ENCODE measurements at places on chromosomes 6 and 20.
A peak's percentile ranks its signal among the peaks of the same experiment; 100 is the strongest.

DNA sequence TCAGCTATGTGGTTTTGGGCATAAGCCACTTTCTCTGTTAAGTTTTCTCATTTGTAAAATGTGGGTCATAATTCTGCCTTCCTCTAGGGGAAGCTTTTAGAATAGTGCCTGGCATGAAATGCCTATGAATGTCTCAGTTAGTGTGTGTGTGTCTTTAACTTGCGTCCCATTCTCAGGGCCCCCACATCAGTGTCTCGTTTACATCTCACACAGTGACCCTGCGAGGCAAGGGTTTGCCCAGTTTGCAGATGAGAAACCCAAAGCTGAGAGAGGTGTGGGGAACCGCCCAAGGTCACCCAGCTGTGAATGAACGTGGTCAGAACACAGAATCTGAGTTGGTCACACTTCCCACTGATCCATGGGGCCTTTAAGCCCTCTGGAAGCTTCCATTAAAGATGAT is 14.1 kb downstream of the DYNLRB1 start:
- no peak for DNase-seq

GRCh38 chr6:42783177-42783875 is 1.5 kb downstream of the BICRAL start:
- peak; percentile 79 for DNase-seq

DNA sequence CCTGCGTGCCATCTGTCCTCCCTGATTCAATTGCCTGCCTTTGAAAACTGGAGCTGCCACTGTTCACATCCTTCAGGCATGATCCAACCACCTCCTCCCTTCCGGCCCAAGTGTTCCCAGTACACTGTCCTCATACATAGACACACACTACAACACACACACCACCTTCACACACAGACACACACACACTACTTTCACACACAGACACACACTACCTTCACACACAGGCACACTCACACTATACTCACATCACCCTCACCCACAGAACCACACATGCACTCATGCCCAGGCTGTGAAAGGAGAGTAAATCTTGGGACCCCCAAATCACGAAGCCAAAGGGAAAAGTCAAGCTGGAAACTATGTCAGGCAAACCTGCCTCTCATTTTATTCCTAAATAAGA is 109.4 kb upstream of the MYLIP start:
- no peak for DNase-seq

- no peak for DNase-seq
Observed at GRCh38 chr20:56806952-56807517, 177.9 kb downstream of the TFAP2C start.

- no peak for DNase-seq
Observed at GRCh38 chr20:41171736-41172295, 34.5 kb downstream of the PLCG1 start.

DNA sequence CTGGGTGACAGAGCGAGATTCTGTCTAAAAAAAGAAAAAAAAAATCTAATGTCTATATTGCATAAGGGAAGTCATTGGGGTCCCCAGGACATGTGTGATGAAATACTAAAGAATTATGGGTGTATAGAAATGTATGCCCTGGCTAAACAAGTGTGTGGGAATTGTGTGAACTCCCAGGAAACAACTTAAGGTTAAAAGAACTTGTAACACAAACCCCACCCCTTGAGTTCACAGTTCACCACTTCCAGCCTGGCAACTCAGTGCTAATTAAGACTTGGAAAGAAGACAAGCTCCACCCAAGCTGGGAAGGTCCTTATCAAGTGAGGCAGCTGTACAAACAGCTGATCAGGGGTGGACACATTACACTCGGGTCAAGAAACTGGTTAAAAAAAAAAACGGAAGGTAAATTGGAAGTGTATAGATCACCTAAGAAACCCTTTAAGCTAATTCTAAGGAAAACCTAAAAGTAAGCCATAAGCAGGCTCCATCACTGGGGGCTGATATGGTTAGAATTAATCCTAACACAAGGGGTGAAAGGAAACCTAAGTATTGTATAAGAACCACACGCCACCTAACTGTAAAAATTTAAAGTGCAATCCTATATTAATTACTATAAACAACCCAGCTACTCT is 25.2 kb downstream of the HLA-A start:
- DNase-seq, result peak; percentile 49

- DNase-seq, result no peak
Observed at GRCh38 chr20:4767084-4767483, 45.4 kb downstream of the PRND start.

DNA sequence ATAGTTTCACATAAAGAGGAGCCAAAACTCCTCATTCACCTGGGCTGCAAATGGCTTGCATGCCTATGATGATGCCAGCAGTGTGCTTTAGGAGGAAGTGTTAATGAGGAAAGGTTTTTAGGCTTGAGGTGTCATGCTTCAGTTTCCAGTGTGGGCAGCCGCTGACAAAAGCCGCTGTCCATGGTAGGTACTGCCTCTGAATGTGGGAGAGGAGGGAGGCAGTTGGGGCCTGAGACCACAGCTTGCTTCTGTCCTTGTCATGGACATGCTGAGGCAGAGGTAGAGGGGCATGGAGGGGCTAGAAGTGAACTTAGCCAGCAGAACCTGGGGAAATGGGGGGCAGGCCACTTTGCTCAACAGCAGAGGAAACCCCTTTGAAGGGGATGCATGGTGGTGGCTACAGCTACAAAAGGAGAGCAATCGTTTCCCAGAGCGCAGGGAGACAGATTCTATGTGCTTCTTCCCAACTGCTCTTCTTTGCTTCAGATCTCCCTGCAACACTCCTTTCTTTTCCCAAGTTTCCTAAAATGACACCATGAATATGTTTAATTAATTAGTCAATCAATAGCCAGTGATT is 372.1 kb upstream of the CNR1 start:
- DNase-seq, result no peak

- DNase-seq, result no peak
Observed at GRCh38 chr6:114049367-114049966, 78.5 kb upstream of the HDAC2 start.

- DNase-seq, result no peak
Observed at GRCh38 chr6:26552205-26552604, 14.0 kb downstream of the HMGN4 start.

GRCh38 chr6:41757271-41757670 is 10.1 kb upstream of the PGC start:
- DNase-seq, result no peak

DNA sequence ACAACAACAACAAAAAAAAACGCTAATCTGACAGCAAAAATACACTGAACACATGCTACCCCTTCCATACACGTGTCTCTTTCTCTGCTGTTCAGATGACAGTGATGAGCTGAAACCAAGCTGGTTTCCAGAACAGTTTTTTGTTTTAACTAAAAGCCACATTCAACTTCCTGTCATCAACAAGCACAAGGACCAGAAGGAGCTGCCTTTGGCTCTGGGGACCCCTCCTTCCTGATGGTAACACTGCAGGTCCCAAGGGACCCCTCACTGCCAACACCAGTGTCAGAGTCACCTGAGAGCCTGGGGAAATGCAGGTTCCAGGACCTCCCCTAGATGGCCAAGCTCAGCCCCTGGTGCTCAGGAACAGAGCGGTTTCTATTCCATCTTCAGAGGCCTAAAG is 6.0 kb downstream of the CST7 start:
- DNase-seq, result peak; percentile 24

- no peak for DNase-seq
Observed at GRCh38 chr6:19949155-19949554, 112.0 kb downstream of the ID4 start.

Measured in CD4-positive, alpha-beta T cell treated with Interleukin-4 for 4 hours (primary cell).